ENCODE measurements at places on chromosomes 3 and 15. TPM values are rescaled to one million over a fixed set of nuclear protein-coding genes. Genes with fewer than 3 reads are reported as not detected.

Gene CCR1
- total RNA-seq, result not detected

Gene SLC27A2
- 0.18 TPM for total RNA-seq

Gene SLC26A6
- 36.3 TPM for total RNA-seq

Gene GLDN
- total RNA-seq, result 0.57 TPM

Gene EPHA3
- total RNA-seq, result 0.05 TPM

Gene THSD4
- total RNA-seq, result 65.4 TPM

Gene CCK
- not detected for total RNA-seq

Gene SIDT1
- total RNA-seq, result not detected

Gene OIP5
- 26.7 TPM for total RNA-seq

Gene UROC1
- total RNA-seq, result not detected

Gene C3orf22
- total RNA-seq, result not detected

Gene MAP1A
- 1.6 TPM for total RNA-seq

Gene ZBED2
- 0.10 TPM for total RNA-seq

Gene SLC12A8
- total RNA-seq, result 7.0 TPM
